ENCODE measurements at places on chromosomes 4 and X.

GRCh38 chr4:105150503-105150902, 3.8 kb downstream of the TET2 start:
- DNase-seq = no peak

- DNase-seq = no peak
These were observed 278.7 kb upstream of the CLNK start for GRCh38 chr4:10963241-10963640.

DNA sequence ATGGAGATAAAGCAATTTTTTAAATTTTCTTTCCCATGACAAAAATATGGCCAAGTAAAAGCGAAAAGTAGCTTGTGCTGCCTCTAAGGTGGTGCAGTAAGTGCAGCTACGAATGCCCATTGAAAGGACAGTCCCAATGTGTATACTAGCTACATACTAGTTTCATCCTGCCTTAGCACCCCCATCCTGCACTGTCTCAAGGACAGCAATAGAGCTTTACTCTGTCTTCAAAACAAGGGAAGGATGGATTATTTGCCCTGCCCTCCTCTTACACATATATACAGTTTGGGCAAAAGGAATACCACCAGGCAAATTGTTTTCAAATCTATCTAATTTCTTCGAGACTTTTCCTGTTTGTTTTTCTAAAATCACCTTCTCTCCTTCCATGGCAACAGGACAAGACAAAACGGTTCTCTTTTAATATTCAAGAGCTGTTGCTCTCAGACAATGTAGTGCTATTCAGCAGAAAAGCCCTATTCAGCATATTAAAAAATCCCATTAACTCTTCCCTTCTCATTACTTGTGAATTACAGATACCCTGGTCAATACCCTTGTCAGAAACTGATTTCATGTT, 75.1 kb upstream of the SLC7A11 start:
- no peak for DNase-seq

DNA sequence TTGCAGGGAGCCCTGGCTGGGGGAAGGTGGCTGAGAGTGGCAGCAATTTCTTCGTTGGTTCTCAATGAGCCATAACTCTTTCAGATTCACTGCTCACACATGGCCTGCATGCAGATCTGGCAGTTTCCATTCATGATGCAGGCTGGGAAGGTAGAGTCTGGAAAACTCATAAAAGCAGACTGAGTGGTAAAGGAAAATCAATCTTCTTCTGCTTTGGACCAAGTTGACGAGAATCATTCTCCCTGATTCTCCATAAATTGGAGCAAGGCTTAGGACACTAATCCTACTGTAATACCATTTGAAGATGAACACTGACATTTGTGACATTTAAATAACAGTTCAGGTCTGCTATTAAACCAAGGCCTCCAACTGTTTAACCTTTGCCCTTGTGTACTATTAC, 35.3 kb upstream of the HAND2 start:
- no peak for DNase-seq

GRCh38 chrX:125004799-125005198, 314.9 kb upstream of the TEX13C start:
- no peak for DNase-seq

DNA sequence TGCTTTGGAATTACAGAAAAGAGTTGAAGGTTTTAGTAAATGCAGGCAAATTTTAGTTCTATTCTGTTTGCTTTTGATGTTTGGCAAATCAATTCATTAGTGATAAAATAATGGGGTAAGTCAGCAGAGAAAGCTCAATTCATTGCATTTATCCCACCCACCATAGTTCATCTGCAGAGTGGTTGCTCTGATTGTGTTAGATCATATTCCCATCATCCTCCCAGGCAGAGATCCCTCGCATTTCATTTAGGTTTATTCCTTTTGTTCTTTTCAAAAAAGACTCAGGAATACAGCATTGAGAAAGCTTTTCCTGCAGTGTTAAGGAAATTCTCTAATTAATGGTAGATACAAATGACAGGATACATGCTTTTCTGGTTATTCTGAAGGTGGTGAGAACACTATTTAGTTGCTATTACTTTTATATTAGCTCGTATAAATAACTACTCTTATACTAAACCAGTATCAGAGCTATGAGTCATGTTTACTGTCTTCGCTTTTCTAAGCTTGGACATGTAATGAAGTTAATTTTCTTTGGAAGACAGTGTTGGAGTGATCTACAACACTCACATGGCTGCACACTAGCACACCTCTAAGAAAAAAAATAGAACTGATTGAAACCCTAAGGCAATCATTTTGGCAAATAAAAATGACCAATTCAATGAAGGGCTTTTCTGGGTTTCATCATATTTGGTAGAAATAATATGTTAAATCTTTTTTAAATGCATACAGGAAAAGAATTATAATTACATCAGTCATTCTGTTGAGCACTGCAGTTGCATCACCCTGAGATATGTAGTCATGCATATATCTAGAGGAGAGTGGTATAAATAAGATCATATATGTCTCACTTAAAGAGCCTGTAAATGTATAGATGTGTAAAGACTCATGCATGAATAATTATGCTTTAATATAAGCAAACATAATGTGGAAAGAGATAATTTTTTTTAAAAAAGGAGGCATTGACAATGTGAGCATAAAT, 351.6 kb downstream of the PCDH7 start:
- no peak for DNase-seq

DNA sequence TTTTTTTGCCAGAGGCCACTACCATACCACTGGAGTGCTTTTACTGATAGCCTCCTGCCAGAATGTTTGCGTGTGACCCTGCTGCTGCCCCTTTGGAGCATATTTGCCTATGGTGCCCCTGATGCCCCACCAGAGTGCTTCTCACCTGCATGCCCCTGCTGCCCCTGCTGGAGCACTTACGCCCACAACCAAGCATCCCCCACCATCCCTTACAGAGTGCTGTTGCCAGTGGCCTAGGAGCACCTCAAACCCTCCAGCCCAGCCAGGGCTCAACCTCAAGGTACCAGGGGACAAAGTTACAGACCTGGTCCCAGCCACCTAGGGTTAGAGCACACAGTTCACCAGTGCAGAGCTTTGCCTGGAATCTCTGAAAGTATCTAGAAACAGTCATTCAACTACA, 207.2 kb downstream of the CFAP299 start:
- no peak for DNase-seq

- no peak for DNase-seq
These were observed 294.1 kb downstream of the ARHGAP10 start for GRCh38 chr4:148025981-148026380.

DNA sequence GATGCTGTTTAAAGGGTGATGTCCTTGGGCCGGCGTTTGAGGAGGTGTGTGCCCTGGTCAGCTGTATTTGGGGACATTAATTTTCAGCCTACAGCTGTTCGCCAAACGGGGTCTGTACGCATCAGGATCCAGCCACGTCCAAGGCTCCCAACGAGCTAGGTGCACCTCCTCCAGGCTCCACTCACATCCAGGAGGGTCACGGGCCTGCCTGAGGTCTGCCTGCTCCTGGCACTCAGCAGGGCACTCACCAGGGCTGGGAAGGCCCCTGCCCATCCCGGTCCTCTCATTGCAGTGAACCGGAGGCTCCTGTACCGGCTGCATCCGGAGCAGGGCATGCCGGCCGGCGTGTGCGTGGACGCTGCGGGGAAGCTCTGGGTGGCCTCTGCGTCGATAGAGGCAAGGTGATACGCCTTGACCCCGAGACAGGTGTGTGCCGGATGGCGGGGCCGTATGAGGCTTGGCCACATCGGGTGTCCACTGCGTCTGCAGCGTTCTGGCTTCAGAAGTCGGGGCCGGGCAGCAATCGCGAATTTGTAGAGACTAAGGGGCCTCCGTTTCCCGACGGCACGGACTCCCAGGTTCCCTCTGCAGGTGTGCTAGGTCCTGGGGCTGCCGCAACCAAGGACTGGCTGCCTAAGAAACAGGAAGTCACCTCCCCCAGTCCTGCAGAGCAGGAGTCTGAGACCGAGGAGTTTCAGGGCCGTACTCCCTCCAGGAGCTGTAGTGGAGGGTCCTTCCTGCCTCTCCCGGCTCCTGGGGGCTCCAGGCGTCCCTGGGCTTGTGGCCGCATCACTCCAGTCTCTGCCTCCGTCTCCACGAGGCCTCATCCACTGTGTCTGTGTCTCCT, 27.5 kb upstream of the PLCXD1 start:
- DNase-seq = no peak

GRCh38 chr4:117660668-117661067, 373.6 kb upstream of the NDST3 start:
- DNase-seq = no peak

DNA sequence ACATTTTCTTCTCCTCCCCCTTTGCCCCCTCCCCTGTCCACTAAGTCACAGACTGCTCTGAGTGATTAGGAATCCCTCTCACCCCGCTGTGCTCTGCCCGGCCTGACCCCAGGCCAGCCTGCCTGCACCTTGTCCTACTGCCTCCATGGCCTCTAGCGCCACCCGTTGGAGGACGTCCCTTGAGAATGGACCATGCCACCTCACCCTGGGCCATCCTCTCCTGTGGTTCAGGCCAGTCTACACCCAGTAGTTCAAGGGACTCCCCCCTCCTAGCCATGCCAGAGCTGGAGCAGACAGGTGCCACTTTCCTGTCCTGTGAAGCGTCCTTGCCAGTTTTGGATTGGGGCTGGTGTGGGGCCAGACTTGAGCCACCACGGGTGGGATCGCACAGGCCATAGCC, 9.7 kb upstream of the IRAK1 start:
- no peak for DNase-seq

Measured in activated CD4-positive, alpha-beta T cell treated with anti-CD3 and anti-CD28 coated beads, Interleukin-2, amount 50 U/mL, for 48 hours (primary cell).